Forelimb muscle (tissue), 1 donor: ENCODE measurements at places on chromosomes 11 and 22. TPM values are rescaled to one million over a fixed set of nuclear protein-coding genes. Genes with fewer than 3 reads are reported as not detected.

The MS4A3 gene
- polyA plus RNA-seq, result 0.80 TPM

The PATE4 gene
- not detected for polyA plus RNA-seq

DNA sequence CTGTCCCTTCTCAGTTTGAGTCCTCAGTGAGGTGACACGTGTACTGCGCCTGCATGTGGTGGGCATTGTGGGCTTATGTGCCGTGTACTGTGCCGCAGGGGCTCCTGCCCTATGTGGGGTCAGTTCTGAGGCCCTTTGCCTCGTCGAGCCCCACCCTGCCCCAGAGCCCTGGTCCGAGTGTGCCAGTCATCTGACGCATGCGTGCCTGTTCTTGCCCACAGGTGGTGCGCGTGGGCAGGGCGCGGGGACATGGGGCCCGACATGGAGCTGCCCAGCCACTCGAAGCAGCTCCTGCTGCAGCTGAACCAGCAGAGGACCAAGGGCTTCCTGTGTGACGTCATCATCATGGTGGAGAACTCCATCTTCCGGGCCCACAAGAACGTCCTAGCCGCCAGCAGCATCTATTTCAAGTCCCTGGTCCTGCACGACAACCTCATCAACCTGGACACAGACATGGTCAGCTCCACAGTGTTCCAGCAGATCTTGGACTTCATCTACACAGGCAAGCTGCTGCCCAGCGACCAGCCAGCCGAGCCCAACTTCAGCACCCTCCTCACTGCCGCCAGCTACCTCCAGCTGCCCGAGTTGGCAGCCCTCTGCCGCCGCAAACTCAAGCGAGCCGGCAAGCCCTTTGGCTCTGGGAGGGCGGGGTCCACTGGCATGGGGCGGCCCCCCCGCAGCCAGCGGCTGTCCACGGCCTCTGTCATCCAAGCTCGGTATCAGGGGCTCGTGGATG, 22.3 kb upstream of the TMEM191C start:
- DNase-seq, result no peak

The CLDN5 gene
- polyA plus RNA-seq, result 51.5 TPM

The LSP1 gene
- 54.4 TPM for polyA plus RNA-seq

GRCh38 chr11:40240284-40240683, 1219.2 kb downstream of the LRRC4C start:
- no peak for DNase-seq

The SSTR3 gene
- not detected for polyA plus RNA-seq

- DNase-seq, result no peak
These were observed 96.7 kb upstream of the LUZP2 start for GRCh38 chr11:24400059-24400665.

DNA sequence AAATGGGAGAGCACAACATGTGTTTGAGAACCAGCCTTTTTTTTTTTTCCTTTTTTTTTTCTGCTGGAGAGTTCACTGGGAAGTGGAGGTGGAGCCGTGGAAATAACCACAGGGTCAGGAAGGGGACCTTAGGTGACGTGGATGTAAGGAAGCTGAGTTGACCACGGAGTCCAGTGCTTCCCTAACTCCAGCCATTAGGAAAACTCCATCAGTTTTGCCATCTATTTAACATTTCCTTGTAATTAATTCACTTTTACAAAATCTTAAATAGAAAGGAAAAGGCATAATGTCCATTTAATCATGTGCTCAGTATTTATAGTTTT, 2.0 kb upstream of the CDK2AP2 start:
- DNase-seq, result no peak

DNA sequence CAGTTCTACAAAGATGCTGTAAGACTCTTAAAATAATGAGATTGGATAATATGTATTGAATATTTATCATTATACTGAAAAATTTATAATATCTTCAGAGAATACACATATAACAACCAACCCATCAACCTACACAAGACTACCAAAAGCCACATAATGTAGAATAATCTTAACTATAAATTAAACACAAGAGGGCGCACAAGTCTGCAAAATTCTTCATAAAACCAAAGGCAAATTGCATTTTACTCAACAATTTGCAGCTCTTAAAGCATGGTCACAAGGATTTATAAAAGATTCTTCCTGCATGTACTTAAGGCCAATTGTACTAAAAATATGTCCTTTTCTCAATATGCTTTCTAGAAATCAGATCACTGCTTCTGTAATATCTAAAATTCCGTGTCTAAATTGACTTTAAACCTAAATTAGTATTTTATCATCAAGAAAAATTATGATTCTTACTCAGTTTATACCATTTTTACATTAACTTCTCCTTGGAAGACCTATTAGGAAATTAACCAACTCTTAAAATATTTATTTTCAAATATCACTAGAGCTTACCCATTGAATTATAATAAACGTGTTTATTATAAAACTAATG, 79.0 kb downstream of the TTC28 start:
- DNase-seq, result no peak

The CACNA1I gene
- 0.10 TPM for polyA plus RNA-seq

The PACS1 gene
- 28.3 TPM for polyA plus RNA-seq

DNA sequence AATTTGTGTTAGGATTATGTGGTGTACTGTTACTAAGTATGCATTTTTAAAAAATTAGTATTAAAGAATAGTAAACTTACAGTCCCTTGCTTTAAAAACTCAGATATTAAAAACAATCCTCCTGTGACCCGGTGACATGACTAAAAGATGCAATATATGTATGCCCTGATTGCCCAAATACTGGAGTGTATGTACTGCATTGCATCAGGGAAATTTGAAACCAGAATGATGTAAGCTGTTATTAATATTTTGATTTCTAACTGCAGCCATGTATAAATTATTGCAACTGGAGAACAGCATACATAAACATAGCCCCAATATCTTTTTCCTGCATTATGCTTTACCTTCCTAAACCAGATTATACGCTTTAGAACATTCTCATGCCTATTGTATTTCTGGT, 3.7 kb upstream of the HSPA8 start:
- no peak for DNase-seq
